ENCODE measurements at places on chromosomes 11 and 22.

GRCh38 chr11:61486011-61486620 lies 22.4 kb upstream of the LRRC10B start:
- H3K4me1 ChIP-seq = peaks cover 3% of the 10 kb centered on the region
- no peak overlapping the region for H3K4me3 ChIP-seq
- H3K27ac ChIP-seq = no peak overlapping the region
- H3K36me3 ChIP-seq = peaks cover 1% of the 10 kb centered on the region
- DNase-seq = no peak
- peaks cover 15% of the 10 kb centered on the region for H3K27me3 ChIP-seq

DNA sequence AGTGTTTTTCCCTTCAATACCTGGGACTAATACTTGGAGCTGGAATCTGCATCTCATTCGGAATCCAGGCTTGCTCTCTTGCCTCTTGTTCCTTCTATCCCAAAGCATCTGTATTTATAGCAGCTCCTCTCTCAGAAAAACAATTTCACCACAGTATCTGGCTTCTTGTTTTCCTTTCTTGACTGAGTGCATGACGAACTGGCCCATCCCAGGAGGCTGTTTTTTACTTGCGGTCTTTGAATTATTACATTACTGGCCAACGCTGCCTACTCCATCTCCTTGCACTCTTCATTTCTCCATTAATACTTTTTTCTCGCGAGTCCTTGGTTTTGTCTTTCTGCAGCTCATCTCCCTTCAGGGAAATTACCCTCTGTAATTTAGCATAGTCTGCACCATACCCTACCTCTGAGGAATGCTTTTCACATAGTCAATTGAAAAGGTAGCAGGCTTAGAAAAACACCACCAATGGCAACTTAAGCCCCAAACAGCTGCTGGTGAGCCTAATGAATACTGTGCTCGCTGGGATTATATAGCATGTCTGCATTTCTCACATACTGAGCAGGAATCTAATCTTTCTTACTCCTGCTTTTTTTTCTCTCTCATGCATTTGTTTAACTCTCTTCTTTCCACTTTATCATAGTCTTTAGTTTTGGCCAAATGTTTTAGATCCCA lies 277.4 kb upstream of the SESN3 start:
- no peak overlapping the region for H3K4me3 ChIP-seq
- no peak overlapping the region for H3K27ac ChIP-seq
- DNase-seq = no peak
- peaks cover 2% of the 10 kb centered on the region for H3K36me3 ChIP-seq
- no peaks in the 10 kb centered on the region for H3K4me1 ChIP-seq
- H3K27me3 ChIP-seq = peaks cover 46% of the 10 kb centered on the region

GRCh38 chr22:40425082-40425481 lies 54.7 kb downstream of the SGSM3 start:
- peaks cover 33% of the 10 kb centered on the region for H3K36me3 ChIP-seq
- H3K4me3 ChIP-seq = no peak overlapping the region
- no peak for DNase-seq
- peaks cover 45% of the 10 kb centered on the region for H3K4me1 ChIP-seq

GRCh38 chr11:12239804-12240371 lies 129.5 kb downstream of the MICAL2 start:
- H3K36me3 ChIP-seq = peaks cover 35% of the 10 kb centered on the region
- no peak overlapping the region for H3K4me3 ChIP-seq
- no peaks in the 10 kb centered on the region for H3K27me3 ChIP-seq
- peaks cover 34% of the 10 kb centered on the region for H3K4me1 ChIP-seq
- no peak for DNase-seq

- H3K27ac ChIP-seq = no peak overlapping the region
- no peak overlapping the region for H3K4me3 ChIP-seq
- H3K36me3 ChIP-seq = no peaks in the 10 kb centered on the region
Measured at GRCh38 chr11:19075636-19076035, 15.1 kb upstream of the MRGPRX2 start.

GRCh38 chr11:123601136-123601535 lies 53.3 kb downstream of the SCN3B start:
- H3K4me3 ChIP-seq = no peak overlapping the region
- DNase-seq = no peak

GRCh38 chr11:47378010-47378835 lies at the start of gene SPI1:
TSS of gene SPI1 (minus strand) at chr11:47378547. CDS start at chr11:47378353, 194 bp downstream.
- peak within 1 kb of the TSS; percentile 14 for H3K4me3 ChIP-seq
- H3K4me1 ChIP-seq = peaks cover 5% of the 10 kb centered on the region
- peak within 1 kb of the TSS; percentile 26 for H3K27ac ChIP-seq
- no peak for DNase-seq

- no peaks in the 10 kb centered on the region for H3K4me1 ChIP-seq
- H3K4me3 ChIP-seq = no peak overlapping the region
- no peak overlapping the region for H3K27ac ChIP-seq
- no peaks in the 10 kb centered on the region for H3K36me3 ChIP-seq
- peaks cover 36% of the 10 kb centered on the region for H3K27me3 ChIP-seq
Measured at GRCh38 chr11:12961615-12962014, 47.5 kb upstream of the RASSF10 start.

GRCh38 chr11:6475936-6476335 lies 2.2 kb upstream of the TRIM3 start:
- no peak for DNase-seq
- H3K27me3 ChIP-seq = no peaks in the 10 kb centered on the region
- H3K36me3 ChIP-seq = peaks cover 25% of the 10 kb centered on the region
- H3K4me1 ChIP-seq = peaks cover 40% of the 10 kb centered on the region
- no peak overlapping the region for H3K27ac ChIP-seq
- H3K4me3 ChIP-seq = no peak overlapping the region

GRCh38 chr22:46086577-46087335 lies 63.6 kb upstream of the PPARA start:
- H3K4me3 ChIP-seq = no peak overlapping the region
- peaks cover 14% of the 10 kb centered on the region for H3K4me1 ChIP-seq
- no peak overlapping the region for H3K27ac ChIP-seq
- DNase-seq = no peak

GRCh38 chr11:66684635-66685034 lies 6.9 kb upstream of the RBM4B start:
- H3K27ac ChIP-seq = no peak overlapping the region
- H3K36me3 ChIP-seq = no peaks in the 10 kb centered on the region
- no peak for DNase-seq
- peaks cover 7% of the 10 kb centered on the region for H3K27me3 ChIP-seq
- no peak overlapping the region for H3K4me3 ChIP-seq

- no peak for DNase-seq
- H3K4me1 ChIP-seq = peaks cover 5% of the 10 kb centered on the region
- H3K36me3 ChIP-seq = peaks cover 7% of the 10 kb centered on the region
Measured at GRCh38 chr22:29115682-29116288, 43.0 kb downstream of the KREMEN1 start.

DNA sequence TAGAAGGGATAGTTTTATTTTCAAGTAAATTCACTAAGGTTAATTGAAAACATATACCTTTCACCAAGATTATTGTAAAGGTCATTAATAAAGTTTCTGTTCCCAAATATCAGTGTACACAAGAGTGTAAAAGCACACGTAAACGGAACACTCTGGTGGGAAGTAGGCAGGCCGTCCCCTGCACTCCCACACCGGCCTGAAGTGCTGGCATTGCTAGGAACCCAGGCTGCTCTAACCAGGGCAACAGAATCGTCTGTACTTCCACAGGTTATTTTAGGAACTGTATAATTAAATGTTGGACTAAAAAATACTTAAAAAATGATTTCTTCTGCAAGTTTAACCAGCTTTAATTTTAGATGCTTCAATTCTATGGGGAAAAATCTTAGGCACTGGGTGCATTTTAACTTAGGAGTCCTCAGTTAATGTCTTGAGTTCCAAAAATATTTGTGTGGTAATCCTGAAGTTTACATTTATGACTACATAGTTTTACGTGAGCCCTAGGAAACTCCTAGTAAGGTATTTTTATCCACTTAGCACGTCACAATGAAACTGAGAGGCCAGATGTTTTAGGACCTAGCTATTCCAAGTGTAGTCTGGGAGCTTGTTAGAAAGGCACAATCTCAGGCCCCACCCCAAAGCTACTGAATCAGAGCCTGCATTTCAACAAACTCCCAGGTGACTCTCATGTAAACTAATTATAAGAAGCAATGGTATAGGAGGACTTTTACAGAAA lies 31.2 kb downstream of the KMT5B start:
- no peak for DNase-seq
- no peak overlapping the region for H3K4me3 ChIP-seq
- peaks cover 49% of the 10 kb centered on the region for H3K36me3 ChIP-seq

GRCh38 chr22:25199731-25200520 lies at the start of gene CRYBB3:
TSS of gene CRYBB3 (plus strand) at chr22:25199858. CDS start at chr22:25201397, 1,539 bp downstream.
- no peak for DNase-seq
- H3K4me1 ChIP-seq = no peaks in the 10 kb centered on the region
- peaks cover 13% of the 10 kb centered on the region for H3K36me3 ChIP-seq
- no peaks in the 10 kb centered on the region for H3K27me3 ChIP-seq
- H3K27ac ChIP-seq = peak within 1 kb of the TSS; percentile 53
- H3K4me3 ChIP-seq = no peak within 1 kb of the TSS

- no peaks in the 10 kb centered on the region for H3K27me3 ChIP-seq
- peak overlapping the region; percentile 100 for H3K27ac ChIP-seq
- peaks cover 94% of the 10 kb centered on the region for H3K4me1 ChIP-seq
- no peak for DNase-seq
- peaks cover 7% of the 10 kb centered on the region for H3K36me3 ChIP-seq
Measured at GRCh38 chr11:128288368-128288767, 299.0 kb downstream of the ETS1 start.

- no peaks in the 10 kb centered on the region for H3K4me1 ChIP-seq
- no peak overlapping the region for H3K27ac ChIP-seq
- peaks cover 3% of the 10 kb centered on the region for H3K36me3 ChIP-seq
- no peak overlapping the region for H3K4me3 ChIP-seq
- DNase-seq = no peak
- H3K27me3 ChIP-seq = no peaks in the 10 kb centered on the region
Measured at GRCh38 chr22:19874307-19875060, 19.8 kb upstream of the GNB1L start.

DNA sequence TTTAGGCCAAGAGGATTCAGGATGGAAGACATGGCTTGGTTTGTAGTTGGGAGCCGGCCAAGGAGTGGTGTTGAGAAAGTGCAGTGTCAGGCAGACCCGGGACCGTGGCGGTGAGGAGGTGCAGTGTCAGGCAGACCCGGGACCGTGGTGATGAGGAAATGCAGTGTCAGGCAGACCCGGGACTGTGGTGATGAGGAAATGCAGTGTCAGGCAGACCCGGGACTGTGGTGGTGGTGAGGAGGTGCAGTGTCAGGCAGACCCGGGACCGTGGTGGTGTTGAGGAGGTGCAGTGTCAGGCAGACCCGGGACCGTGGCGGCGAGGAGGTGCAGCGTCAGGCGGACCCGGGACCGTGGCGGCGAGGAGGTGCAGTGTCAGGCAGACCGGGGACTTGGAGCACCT lies 59.7 kb downstream of the LRP5 start:
- H3K4me3 ChIP-seq = no peak overlapping the region
- no peaks in the 10 kb centered on the region for H3K4me1 ChIP-seq
- H3K36me3 ChIP-seq = no peaks in the 10 kb centered on the region
- H3K27me3 ChIP-seq = no peaks in the 10 kb centered on the region

DNA sequence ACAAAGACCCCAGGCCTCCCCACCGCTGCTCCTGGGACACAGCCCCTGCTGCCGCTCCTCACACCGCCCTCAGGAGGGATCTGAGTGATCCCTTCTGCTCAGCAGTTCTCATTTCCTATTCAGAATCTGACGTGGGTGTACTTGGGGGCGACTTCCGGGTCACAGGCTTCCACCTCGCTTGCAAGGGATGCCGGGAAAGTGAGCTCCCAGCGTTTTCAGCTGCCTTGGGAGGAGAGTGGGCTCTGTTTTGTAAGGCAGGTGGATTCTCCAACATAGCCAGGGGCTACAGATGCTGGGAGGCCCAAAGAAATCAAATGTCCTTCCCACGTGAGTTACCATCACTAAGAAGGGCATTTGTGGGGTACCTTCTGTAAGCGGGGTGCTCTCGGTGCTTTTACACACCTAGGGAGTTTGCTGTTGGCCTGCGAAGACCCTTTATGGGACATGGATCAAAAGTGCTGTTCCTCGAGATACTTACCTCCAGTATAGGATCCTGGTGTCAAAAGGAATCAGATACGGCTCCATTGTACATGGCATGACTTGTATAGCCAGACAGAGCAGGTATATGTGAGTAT lies 9.7 kb upstream of the LRRC10B start:
- H3K27ac ChIP-seq = no peak overlapping the region
- no peaks in the 10 kb centered on the region for H3K4me1 ChIP-seq
- no peak for DNase-seq
- H3K27me3 ChIP-seq = no peaks in the 10 kb centered on the region
- H3K36me3 ChIP-seq = no peaks in the 10 kb centered on the region

- no peaks in the 10 kb centered on the region for H3K36me3 ChIP-seq
- no peak overlapping the region for H3K27ac ChIP-seq
- H3K4me1 ChIP-seq = no peaks in the 10 kb centered on the region
- H3K27me3 ChIP-seq = peaks cover 41% of the 10 kb centered on the region
- H3K4me3 ChIP-seq = no peak overlapping the region
Measured at GRCh38 chr22:49417833-49418232, 409.8 kb downstream of the BRD1 start.

DNA sequence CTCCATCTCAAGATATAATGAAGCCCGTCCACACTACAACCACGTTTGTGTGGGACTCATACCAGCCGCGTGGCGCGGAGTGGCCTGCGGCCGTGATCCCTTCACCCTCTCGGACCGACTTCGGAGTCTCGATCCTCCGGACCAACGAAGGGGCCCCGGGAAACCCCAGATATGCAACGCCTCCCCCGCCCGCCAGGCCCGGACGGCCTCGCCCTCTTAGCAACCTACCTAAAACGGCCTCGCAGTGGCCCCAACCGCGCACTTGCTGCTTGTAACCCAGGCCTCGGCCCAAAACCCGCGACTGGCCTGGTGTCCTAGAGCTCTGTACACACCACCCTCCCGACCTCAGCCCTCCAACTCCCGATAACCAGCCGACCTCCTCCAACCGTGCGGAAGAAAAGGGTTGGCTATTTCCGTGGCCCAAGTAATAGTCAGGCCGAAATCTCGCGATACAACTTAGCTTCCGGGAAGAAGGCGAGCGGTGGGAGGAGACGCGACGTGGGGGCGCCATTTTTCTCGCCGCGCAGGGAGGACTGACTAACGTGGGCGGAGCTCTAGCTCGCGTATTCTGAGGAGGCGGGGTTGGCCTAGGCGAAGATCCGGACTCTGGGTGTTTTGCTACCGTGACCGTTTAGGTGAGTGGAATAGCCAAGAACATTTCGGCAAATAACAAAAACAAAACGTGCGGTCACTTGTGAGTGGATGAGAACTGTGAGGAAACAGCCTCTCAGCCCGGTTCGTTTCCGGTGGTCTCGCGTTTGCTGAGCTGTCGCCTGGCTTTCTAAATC lies at the start of the genes C11orf54 and TAF1D:
C11orf54 (plus strand) TSS at position 579 of the 788 bp plus-strand sequence. CDS start 5,722 bp downstream, outside the sequence.
TAF1D (minus strand) TSS at position 402 of the 788 bp plus-strand sequence. CDS start 2,191 bp downstream, outside the sequence.
- H3K36me3 ChIP-seq = peaks cover 51% of the 10 kb centered on the region
- H3K4me1 ChIP-seq = peaks cover 67% of the 10 kb centered on the region
- H3K27me3 ChIP-seq = no peaks in the 10 kb centered on the region
- DNase-seq = peak; percentile 93
- peak within 1 kb of the TSS; percentile 100 for H3K4me3 ChIP-seq

GRCh38 chr11:120057595-120058581 lies 80.0 kb downstream of the TRIM29 start:
- DNase-seq = no peak
- no peaks in the 10 kb centered on the region for H3K4me1 ChIP-seq
- H3K4me3 ChIP-seq = no peak overlapping the region

All from central memory CD8-positive, alpha-beta T cell (primary cell).